ENCODE measurements at places on chromosomes 3 and 15.
A peak's percentile ranks its signal among the peaks of the same experiment; 100 is the strongest.

GRCh38 chr3:1677576-1678156 is 421.0 kb upstream of the CNTN4 start:
- DNase-seq, result no peak

- DNase-seq, result no peak
Measured at GRCh38 chr3:23865595-23866396, 51.0 kb downstream of the NKIRAS1 start.

GRCh38 chr15:66040211-66040892 is 171.1 kb downstream of the RAB11A start:
- DNase-seq, result no peak

GRCh38 chr3:3064297-3064696 is 45.9 kb downstream of the IL5RA start:
- DNase-seq, result no peak

DNA sequence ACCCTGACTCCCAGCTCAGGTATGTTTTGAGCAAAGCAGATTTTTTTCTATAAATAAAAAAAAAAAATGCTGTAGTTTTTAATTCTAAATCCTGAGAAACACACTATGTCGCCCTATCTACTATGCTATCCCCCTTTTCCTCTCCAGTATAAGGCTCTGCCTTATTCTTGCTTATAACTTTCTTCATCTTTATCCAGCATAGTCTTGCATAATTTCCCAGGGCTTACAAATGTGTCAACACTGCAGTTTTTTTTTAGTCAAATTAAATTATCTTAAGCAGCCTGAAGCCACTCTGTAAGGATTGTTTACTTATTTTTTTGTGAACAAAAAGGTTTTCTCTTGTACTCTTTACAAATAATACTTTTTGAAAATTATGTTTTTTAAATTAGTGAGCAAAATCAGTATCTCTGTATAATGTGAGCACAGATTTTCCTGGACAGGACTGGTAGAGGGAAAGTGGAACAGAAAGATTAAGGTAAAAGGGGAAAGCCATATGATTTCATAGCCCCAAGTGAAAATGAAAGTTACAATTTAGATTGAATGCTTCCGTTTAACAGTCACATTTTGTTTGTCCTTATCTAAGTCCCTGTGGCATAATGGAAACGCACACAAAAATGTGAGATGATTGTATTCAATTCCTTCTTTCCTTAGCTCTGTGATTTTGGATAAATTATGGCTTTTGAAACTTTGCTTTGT is 5.6 kb upstream of the PYDC2 start:
- no peak for DNase-seq

DNA sequence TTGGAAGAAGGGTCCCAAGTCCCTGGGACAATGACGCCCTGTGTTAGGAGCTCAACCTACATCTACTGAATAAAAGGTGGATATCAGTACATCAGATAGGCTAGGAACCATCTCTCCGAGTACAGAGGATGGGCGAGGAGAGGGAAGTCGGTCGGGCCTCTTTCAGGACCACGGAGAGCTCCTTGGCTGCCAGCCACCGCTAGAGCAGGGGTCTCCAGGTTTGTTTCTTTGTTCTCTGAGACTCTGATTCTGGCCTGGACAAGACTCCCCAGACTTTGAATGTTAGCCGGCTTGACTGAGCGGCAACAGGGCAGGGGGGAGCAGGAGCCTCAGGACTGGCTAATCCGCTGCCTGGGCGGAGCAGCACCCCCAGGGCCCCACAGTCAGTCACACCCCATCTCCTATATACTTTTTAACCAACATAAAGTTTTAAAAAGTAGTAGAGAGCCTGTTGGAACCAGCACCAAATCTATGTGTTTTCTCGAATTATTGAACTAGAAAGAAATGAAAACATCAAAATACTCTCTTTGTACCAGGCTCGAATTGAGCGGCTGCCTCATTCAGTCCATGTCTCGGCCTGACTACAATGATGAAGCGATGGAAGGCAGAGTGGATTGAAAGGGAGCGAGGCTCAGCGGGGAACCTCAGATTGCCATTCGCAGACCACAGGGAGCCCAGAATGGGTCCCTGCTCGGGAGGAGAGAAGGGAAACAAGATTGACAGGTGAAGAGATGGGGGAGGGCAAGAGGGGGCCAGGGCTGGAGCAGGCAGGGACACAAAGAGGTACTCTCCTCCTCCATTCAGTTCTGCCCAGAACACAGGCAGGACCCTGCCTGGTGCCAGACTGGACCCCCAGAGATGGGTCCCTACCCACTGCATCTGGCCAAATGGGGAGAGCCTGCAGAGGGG is 131.6 kb downstream of the TPRA1 start:
- DNase-seq, result no peak

- no peak for DNase-seq
Measured at GRCh38 chr15:48062148-48062872, 58.5 kb upstream of the SLC24A5 start.

DNA sequence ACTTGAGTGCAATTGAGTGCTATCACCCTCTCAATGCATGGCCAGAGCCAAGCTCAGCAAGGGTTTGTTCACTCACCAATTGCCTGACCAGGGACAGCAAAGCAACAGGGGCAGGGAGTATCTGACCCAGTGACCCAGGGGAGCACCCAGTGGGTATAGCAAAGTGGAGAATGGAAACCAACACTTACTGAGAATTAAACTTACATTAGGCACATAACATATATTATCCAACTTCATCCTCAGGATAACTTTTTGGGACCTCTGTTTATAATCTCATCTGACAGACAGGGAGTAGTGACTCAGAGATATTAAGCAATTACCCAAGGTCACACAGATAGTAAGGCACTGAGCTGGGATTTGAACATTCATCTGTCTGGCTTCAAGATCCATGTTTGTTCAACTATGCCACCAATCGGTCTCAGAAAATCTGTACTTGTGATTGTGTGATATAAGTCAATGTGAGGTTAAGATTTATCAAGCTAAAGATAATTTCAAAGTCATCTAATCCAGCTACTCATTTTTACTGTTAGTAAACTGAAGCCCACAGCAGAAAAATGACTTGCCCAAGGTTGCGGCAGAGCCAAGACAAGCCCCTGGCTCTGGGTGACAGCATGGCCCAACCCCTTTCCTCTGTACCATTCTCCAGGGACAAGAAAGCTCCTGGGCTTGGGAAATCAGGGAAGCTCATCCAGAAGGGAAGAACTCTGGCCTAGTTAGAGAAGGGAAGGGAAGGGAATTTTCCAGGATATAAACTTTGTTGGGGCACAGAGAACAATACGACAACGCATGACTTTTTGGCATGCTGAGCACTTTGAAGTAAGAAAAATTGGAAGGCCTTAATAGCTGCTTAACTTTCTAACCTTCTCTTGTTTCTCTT is 138.0 kb upstream of the SMAD3 start:
- DNase-seq, result no peak

- DNase-seq, result no peak
Measured at GRCh38 chr3:160828880-160829279, 72.8 kb downstream of the PPM1L start.

- DNase-seq, result no peak
Measured at GRCh38 chr3:142628801-142629200, 32.6 kb downstream of the PLS1 start.

DNA sequence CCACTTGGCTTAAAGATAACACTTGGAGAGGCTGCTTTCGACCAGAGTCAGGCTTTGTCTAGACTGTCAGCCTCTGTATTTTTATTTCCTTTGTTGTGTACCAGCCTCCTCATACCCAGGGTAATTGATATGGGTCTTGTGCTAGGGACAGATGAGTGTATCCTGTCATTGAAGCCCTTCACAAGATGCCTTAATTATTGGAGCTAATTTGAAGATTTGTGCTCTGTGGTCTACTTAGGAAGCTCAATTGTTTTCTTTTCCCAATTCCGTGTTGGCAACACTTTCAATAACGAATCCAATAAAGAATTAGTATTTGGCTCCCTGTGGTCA is 60.5 kb upstream of the DPH6 start:
- no peak for DNase-seq

GRCh38 chr3:47294392-47294791 is 11.6 kb downstream of the KLHL18 start:
- no peak for DNase-seq

- no peak for DNase-seq
Measured at GRCh38 chr3:194606941-194607340, 26.3 kb downstream of the TMEM44 start.

DNA sequence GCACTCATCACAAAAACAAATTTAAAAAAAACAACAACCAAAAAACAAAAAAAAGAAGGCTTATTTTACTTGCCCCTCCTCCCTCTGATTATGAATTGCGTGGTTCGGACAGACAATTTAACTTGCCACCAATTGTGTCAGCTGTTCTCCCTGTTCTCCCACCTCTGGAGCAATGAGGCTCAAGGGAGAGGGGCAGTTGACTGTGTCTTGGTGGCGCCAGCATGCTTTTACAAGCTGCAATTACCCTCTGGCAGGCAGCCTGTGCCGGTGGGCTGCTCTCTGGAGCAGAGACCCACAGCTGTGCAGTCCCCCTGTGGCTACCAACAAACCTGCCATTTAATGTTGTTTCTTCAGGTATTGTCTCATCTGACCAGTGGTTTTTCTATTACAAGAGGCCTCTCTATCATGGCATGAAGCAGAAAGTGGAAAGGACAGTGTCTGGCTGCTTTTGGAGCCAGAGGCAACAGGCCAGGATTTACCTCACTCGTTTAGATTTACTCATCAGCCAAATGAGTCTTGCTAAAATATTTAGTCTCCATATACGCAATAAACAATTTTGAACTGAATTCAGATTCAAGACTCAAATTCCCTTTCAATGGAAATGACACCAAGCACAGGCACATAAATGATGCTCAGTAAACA is 192.0 kb upstream of the TPRG1 start:
- no peak for DNase-seq

DNA sequence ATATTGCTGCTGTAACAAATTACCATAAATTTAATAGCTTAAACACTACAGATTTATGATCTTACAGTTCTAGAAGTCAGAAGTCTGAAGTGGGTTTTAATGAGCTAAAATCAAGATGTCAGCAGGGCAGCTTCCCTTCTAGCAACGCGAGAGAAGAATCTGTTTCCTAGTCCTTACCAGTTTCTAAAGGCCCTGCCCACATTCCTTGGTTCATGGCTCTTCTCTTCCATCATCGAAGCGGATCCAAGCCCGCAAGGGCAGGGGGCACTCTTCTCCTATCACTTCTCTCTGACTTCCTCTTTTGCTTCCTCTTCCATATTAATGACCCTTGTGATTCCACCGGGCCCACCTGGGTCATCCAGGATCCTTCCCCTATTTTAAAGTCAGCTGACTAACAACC is 16.1 kb downstream of the MINDY4B start:
- no peak for DNase-seq

DNA sequence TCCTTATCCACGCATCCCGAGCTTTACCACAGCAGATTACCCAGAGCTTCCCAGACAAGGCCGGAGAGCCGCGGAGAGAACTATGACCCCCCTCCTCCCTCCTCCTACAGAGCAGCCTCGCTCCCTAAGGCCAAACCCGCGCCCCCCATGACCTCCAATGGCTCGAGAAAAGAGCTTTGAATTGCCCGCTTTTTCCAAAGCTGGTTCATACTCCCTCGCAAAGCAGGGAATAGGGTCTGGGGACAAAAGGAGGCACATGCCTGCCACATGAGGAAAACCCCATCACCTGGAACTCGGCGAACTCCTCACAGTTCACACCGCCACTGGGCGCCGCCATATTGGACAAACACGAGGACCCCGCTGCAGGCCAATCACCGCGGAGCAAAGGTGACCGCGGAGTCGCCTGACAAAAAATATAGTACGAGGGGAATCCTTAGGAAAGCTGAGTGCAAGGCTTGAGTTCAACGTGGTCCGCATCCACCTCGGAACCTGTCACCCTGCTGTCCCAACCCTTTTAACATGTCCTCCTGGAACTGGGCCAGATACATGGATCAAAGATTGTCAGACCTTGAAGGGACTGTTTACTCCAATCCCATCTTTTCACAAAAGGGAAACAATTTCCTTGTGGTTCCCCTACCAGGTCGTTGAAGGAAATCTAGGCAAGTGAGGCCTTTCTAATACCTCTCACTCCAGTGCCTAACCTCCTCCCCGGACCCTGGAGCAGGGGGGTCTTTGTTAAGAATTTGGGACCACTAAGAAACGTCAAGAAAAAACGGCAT is at the start of gene MIX23:
Gene MIX23 (minus strand): TSS at position 344 of the 779 bp plus-strand sequence. CDS start 7 bp downstream, at position 337.
- DNase-seq, result peak; percentile 80

- no peak for DNase-seq
Measured at GRCh38 chr3:94513600-94513999, 450.7 kb downstream of the NSUN3 start.

- DNase-seq, result no peak
Measured at GRCh38 chr3:182906036-182906435, 74.3 kb downstream of the DCUN1D1 start.

DNA sequence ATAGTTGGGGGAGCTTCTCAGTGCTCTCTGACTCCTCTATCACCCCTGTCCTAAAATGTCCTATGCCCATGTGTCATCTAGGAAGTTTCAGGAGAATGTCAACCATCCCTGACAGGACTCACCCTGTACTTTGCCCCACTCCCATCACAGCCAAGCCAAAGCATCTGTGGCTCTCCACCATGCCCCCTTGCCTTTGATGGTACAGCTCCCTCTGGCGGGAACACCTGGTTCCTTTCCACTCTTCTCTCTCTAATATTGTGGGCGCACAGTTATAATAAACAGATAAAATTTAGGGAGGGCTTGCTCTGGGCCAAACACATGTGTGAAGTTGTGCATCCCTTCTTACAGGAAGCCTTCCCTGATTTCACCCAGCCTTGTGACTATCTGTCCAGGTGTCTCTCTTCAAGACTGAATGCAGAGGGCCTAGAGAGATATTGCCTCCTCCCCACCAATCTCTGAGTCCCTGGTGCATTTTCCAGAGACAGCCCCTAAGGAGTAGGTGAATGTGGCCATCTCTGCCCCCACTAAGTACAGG is 62.8 kb downstream of the ISG20 start:
- peak; percentile 17 for DNase-seq

DNA sequence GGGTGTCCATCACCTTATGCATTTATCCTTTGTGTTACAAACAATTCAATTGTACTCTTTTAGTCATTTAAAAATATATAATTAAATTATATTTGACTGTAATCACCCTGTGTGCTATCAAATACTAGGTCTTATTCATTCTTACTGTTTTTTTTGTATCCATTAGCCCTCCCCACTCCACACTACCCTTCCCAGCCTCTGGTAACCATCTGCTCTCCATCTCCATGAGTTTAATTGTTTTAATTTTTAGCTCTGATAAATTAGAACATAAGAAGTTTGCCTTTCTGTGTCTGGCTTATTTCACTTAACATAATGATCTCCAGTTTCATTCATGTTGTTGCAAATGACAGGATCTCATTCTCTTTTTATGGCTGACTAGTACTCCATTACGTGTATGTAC is 16.8 kb downstream of the C3orf20 start:
- DNase-seq, result no peak

DNA sequence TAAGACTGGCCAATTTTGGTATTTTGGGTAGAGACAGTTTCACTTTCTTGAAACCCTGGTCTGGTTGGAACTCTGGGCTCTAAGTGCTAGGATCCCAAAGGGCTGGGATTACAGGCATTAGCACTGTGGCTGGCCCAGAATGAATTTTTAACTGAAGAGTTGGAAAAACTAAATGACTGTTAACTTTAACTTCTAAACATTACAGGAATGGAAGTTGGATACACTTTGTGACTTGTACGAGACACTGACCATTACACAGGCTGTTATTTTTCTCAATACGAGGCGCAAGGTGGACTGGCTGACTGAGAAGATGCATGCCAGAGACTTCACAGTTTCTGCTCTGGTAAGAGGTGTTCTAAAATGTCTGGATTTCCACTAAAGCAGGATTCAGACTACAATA is 3.5 kb downstream of the EIF4A2 start:
- no peak for DNase-seq

- no peak for DNase-seq
Measured at GRCh38 chr3:9180764-9181117, 68.7 kb downstream of the SRGAP3 start.

- no peak for DNase-seq
Measured at GRCh38 chr3:133448478-133449122, 48.7 kb downstream of the BFSP2 start.

GRCh38 chr3:46730819-46731218 is 13.2 kb upstream of the PRSS50 start:
- DNase-seq, result no peak
